ENCODE measurements at places on chromosomes 3 and 15.

DNA sequence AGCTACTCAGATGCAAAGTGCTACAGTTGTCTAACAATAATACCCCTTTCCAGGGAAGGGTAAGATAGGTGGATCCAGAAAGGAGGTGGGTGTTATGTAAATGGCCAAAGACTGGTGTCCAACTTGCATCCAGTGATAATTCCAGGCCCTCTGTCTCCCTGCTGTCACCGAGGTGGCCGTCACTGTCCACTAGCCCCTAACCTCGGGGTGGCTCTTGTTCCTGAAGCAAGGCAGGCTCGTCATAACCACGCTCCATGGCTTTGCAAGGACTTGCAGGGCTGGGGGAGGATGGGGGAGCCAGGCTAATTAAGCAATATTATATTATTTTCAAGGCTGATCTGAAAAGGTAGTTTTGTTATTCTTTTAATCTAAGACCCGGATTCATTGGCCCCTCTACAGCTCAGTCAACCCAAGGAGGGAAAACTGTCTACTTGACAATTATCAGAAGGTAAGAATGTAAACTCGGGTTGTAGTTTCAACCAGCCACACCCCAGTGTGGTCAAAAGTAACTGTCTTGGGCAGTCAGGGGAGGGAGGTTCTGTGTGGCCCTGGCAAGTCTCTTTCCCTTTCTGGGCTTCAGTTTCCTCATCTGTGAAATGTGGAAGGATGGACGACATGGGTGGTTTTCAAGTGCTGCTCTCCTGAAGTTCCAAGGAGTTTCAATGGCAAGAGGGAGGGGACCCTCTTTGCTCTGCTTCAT is 220.1 kb upstream of the BHLHE40 start:
- peak overlapping the region; percentile 76 for H3K27ac ChIP-seq
- no peak overlapping the region for H3K4me3 ChIP-seq
- no peaks in the 10 kb centered on the region for H3K36me3 ChIP-seq

DNA sequence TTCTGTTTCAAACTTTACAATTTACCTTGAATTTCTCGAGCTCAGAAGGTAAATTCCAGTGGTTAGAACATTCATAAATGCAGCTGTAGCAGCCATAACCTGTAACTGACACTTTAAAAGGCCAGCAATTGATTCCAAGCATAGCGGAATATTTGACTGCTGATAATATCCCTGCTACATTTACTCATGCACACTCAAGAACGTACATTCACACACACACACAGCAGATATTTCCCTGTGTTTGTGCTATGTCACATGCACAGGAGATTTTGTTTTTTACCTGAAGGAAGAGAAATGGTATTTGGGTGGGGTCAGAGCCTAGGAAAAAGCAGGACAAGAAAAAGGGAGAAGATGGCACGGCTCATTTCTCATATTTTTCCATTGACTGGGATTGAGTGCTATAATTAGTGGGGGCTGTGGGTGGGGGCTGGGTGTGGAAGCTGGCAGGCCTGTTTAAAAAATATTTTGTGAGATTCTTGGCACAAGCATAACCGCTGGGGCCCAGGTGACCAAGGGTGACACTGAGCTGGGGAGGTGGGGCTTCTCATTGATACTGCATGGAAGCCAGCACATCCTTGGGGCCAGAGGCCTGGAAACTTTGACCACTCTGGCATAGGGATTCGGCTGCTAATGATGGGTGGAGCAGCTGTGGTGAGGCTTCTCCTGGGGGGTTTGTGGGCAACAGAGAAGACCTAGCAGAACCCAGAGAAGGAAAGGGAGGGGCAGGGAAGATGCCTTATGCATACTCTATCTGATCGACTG is 88.9 kb upstream of the TPRG1 start:
- DNase-seq: no peak
- H3K27ac ChIP-seq: no peak overlapping the region
- H3K36me3 ChIP-seq: no peaks in the 10 kb centered on the region
- no peaks in the 10 kb centered on the region for H3K4me1 ChIP-seq
- H3K27me3 ChIP-seq: no peaks in the 10 kb centered on the region

GRCh38 chr3:50364573-50365079 is 5.3 kb upstream of the TMEM115 start:
- H3K4me1 ChIP-seq: peaks cover 11% of the 10 kb centered on the region
- no peak overlapping the region for H3K27ac ChIP-seq
- H3K36me3 ChIP-seq: no peaks in the 10 kb centered on the region
- peak overlapping the region; percentile 76 for H3K4me3 ChIP-seq
- no peaks in the 10 kb centered on the region for H3K27me3 ChIP-seq

DNA sequence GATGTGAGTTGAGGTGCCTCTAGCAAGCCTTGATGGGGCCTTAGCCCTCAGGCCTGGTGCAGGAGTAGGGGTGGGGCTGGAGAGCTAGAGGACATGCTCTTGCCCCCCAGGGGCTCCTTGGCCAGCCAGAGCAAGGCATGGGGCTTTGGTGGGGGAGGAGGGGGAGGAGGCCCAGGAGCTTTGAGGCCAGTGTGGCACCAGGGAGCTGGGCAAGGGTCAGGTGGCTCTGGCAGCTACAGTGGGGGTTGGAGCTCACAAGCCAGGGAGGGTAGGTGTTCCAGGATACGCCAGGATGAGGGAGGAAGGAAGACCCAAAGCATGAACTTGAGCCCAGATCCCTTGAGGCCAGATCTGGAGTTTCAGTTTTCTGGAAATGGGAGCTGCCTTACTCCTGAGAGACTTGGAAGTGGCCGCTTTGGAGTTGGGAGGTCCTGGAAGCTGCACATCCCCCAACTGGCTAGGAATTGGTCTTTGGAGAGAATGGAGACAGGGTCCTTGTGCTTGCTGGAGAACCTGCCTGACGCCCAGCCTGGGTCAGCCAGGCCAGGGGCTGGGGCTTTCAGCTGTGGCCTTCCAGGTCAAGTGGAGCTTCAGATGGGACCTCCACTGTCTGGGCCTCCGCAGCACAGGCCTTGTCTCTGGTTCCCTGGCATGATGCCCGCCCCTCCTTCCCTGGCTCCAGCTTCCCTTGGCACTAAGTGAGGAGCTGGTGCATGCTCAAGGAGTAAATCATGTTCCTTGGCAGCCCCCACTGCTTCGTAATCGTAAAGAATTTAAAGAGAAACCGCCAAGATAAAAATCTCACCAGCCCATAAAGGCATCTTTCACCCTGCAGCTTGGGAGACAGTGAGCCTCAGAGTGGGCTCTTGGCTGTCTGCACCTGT is 8.7 kb downstream of the SEMA3F start:
- peaks cover 50% of the 10 kb centered on the region for H3K4me1 ChIP-seq
- no peak for DNase-seq
- H3K4me3 ChIP-seq: no peak overlapping the region
- no peaks in the 10 kb centered on the region for H3K36me3 ChIP-seq
- H3K27me3 ChIP-seq: peaks cover 30% of the 10 kb centered on the region
- peak overlapping the region; percentile 60 for H3K27ac ChIP-seq

Measured in large intestine (tissue), 12 donors.